ENCODE measurements at places on chromosomes 4 and X.

- peak; percentile 85 for DNase-seq
Observed at GRCh38 chrX:40099055-40099958, 1.5 kb upstream of the BCOR start.

- DNase-seq = no peak
Observed at GRCh38 chrX:129565046-129565650, 25.1 kb downstream of the OCRL start.

DNA sequence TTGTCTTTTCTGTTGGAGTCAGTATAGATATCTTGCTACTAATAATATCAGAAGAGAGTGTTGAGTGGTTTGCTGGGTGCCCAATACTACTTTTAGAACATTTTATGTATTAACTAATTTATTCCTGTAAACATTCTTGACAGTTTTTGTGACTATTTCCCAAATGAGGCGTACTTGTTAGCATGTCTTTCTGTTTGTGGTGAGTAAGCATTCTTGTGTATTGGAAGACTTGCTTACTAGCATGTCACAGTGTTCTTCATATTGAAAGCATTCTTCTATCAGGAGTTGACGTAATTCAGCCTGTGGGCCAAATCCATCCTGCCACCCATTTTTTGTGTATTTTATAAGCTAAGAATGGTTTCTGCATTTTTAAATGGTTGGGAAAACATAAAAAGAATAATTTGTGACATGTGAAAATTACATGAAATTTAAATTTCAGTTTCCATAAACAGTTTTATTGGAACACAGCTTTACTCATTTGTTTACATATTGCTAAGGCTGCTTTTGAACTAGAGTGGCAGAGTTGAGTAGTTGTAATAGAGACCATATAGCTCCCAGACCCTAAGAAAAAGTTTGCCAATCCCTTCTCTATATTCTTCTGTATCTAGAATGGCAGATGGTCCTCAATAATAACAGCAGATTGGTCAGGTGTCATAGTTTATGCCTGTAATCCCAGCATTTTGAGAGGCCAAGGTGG lies 20.4 kb downstream of the REPS2 start:
- no peak for DNase-seq

- DNase-seq = no peak
Observed at GRCh38 chr4:175806727-175807126, 5.3 kb downstream of the GPM6A start.

DNA sequence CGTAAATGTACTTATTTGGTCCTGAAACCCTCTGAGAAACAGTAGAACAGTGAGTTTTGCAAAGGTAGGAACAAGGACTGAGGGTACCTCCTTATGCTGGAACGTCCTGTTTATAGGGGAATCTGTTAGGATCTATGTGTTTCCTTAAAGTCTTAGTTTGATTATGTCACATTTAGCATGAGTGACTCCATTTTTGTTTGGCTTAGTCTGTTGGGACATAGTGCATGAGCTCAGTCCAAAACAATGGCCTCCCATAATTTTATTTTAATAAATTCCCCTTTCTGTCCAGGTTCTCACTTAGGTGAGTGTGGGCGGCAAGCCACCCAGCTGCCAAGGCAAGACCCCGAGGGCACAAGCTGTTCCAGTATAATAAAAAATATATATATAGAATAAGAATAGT lies 27.7 kb downstream of the HTT-AS start:
- DNase-seq = no peak

GRCh38 chr4:87030755-87031441 lies 96.1 kb downstream of the AFF1 start:
- no peak for DNase-seq

DNA sequence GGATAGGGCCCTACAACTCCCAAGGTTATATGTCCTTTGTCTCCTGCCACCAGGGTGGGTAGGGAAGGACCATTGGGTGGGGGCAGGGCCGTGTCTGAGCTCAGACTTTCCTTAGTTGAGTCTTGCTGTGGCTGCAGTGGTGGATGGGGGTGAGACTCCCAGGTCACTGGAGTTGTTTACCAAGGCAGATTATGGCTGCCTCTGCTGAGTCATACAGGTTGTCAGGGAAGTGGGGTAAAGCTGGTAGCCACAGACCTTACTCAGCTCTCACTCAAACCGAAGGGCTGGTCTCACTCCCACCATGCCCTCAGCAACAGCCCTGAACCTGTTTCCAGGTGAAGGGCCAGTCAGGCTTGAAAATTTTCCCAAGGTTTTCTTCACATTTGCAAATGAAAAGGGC lies 58.8 kb upstream of the FAAH2 start:
- peak; percentile 60 for DNase-seq

DNA sequence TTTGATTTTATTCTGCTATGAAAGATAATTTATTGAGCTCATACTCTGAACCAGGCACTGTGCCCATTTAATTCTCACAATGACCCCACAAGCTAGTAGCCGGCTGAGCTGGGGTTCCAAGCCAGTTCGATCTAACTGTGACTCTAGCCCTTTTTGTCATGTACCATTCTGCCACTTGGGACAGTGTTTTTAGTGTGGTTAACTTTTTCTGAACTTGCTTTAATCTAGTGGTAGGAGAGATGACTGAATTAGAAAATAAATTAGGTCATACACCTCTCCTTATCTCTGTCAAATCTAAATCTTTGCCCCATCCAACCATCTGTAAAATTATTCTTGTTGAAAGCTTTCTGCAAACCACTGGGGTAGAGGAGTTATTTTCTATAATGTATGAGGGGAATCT lies 136.0 kb downstream of the CBR4 start:
- no peak for DNase-seq

- peak; percentile 42 for DNase-seq
Observed at GRCh38 chrX:84187533-84188319, at the start of gene RPS6KA6. Gene RPS6KA6, minus strand, starts transcription at chrX:84188199. Its CDS starts 300 bp downstream, at chrX:84187899.

GRCh38 chrX:124507246-124507645 lies 160.9 kb downstream of the SH2D1A start:
- no peak for DNase-seq

GRCh38 chr4:105544520-105545286 lies 7.7 kb upstream of the ARHGEF38 start:
- DNase-seq = no peak

GRCh38 chr4:149166876-149167275 lies 648.8 kb downstream of the IQCM start:
- no peak for DNase-seq

DNA sequence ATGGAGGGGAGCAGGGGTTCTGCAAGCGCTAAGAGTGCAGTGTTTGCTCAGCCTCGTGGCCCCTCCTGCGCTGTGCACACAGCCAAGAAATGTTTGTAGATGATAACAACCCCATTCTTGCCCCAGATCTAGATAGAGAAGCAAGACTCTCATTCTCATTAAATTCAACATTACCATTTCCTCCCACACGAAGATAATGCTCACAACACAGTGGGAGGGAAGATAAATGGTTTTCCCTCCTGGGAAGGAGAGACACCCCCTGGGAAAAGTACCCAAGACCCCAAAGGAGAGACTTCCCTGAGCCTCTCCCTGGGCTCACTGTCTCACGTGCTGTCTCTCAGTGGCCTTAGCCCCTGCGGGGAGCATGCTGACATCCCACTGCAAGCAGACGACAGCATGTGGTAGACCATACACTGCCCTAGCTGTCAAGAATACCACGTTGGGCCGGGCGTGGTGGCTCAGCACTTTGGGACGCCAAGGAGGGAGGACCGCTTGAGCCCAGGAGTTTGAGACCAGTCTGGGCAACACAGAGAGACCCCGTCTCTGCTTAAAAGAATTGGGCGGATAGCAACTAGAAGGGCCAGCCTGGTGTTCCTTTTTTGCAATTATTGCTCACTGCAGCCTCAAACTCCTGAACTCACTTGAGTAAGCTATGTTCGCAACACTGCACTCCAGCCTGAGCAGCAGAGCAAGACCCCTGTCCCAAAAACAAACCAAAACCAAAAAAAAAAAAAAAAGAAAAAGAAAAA lies 34.9 kb upstream of the IQSEC2 start:
- DNase-seq = no peak

Data from activated CD4-positive, alpha-beta T cell treated with anti-CD3 and anti-CD28 coated beads, Interleukin-2, amount 10 ng/mL, durations not matched to agents 24 days and 14 days (primary cell).